NCI-H345 (cell line): ENCODE measurements at places on chromosomes 1 and 21.

GRCh38 chr1:147635342-147635741 lies 35.0 kb downstream of the ACP6 start:
- no peak for DNase-seq

GRCh38 chr1:201792534-201793305 lies 36.2 kb upstream of the IPO9 start:
- peak; percentile 77 for DNase-seq

GRCh38 chr1:241479294-241479693 lies 40.3 kb downstream of the FH start:
- no peak for DNase-seq

- DNase-seq, result no peak
Observed at GRCh38 chr21:14968821-14969220, 96.0 kb downstream of the NRIP1 start.

DNA sequence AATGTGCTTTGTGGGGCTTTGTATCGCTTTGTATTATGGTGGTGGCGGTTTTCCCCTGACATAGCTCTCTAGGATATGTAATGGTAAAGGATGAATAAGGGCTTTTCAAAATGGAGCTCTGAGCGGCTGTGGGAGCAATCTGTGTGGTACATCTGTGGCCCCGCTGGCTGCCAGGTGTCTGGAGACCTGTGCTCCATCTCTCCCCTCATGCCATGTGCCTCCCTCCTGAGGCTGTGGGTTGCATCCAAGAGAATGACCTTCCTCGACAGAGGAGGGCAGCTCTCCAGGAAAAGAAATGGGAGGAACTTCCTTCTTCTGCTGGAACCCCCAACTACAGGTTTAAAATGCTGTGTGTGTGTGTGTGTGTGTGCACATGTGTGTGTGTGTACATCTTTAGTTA lies 78.7 kb downstream of the RYR2 start:
- DNase-seq, result no peak

DNA sequence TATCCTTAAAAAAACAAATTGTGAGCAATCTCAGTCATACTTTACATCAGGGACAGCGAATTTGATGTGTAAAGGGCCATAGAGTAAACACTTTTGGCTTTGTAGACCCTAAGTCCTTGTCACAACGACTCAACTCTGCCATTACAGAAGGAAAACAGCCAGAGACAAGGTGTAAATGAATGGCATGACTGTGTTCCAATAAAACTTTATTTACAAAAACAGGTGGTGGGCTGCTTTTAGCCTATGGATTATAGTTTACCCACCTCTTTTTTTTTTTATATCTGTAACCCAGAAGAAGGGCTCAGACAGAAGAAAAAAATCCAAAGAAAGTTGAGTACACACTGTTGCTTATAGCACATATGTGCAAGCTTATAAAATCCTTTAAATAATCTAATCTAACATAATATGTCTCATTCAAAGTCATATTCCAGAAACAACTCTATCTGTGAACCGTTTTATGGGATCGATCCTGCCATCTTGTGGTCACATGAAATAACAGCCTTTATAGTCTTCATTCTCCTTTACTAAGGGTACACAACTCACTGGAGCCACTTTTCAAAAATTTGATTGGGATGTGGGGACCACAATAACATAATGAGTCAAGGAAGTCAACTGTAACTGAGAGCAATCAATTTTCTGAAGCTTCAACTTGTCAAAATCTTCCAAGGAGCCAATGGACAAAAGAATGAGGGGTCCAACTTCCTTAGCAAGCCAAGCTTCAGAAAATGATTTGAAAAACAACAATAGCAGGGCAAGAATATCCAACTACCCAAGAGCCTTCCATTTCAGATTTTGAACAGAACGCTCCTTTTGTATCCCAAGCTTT lies 142.2 kb upstream of the KRTAP19-8 start:
- peak; percentile 17 for DNase-seq

- no peak for DNase-seq
Observed at GRCh38 chr1:52629667-52630066, 3.3 kb upstream of the SHISAL2A start.

DNA sequence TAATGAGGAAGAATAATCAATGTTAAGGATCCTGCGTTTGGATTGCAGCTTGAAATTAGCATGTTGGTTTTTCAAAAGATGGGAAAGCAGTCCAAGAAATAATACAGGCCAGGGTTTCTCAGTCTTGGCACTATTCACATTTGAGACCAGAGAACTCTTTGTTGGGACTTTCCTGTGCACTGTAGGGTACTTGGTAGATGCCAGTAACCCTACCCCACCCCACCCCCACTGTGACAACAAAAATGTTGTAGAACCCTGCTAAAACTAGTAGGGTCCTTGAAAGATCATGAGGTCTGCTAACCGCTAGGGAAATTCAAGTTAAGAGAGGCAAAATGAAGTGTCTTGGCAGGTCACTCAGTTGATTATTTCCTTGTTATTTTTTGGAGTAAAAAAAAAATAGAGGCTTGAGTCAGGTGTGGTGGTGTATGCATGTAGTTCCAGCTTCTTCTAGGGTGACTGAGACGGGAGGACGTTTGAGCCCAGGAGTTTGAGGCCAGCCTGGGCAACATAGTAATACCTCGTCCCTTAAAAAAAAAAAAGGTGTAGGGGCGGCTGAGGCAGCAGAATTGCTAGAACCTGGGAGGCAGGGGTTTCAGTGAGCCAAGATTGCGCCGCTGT lies 53.3 kb downstream of the SPEN start:
- no peak for DNase-seq

DNA sequence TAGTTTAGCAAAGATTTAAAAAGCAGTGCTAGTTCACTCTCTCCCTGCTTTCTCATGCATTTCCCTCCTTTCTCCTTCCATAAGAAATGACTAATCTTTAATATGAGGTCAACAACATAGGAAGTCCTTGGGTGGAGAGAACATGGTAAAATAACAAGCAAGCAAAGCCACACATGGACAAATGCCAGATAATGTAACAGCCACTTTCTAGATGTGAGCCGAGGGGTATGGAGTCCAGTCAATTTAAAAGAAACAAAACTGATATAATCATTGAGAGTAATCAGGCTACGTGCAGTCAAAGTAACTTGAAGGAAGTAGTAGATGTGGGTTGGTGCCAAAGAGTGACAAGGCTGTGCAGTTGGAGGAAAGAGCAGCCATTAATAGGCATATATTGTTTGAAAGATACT lies 69.6 kb downstream of the DUSP10 start:
- no peak for DNase-seq

GRCh38 chr1:215651867-215652266 lies 84.8 kb downstream of the KCTD3 start:
- no peak for DNase-seq

DNA sequence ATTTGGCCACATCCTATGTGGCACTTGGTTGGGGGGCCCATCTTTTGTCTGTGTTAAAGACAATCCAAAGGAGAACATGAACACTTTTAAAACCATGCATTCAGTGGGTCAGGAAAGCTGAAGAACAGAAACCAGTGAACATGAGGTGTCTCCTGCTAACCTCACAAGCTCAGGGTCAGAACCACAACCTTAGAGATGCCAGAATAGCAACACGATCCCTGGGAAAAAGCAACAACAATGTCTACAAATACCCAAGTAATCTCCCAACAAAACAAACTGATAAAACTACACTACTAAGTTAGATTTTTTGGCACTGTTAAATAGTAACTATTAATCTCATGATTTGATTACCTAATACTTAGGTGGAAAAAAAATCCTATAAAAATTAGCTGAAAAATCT lies 34.1 kb upstream of the GNG4 start:
- no peak for DNase-seq

DNA sequence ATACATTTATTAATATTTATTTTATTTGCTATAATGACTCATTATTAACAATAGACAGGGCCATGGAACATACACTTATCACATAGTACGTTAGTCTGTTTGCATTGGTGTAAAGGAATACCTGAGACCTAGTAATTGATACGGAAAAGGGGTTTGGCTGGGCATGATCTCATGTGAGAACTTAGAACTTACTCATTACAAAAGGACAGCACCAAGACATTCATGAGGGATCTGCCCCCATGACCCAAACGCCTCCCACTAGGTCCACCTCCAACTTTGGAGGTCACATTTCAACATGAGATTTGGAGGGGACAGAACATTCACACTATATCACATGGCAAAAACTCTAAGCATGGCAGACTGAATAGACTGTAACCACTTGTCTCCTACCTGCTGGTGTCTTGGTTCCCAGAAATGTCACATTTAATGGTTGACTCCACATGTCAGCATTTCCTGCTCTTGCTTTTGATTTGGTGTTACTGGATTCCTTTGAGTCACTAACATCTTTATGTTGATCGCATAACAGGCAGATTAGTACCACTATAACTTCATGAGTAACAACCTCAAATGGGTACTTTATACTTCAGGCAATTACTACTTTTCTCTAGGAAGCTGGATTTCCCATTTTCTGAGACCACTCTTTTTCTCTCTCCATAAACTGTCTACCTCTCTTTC lies 3.5 kb upstream of the C1orf116 start:
- DNase-seq, result no peak

GRCh38 chr1:53944469-53945182 lies 873 bp downstream of the IFT25 start:
- no peak for DNase-seq

- DNase-seq, result no peak
Observed at GRCh38 chr1:205963352-205964155, 20.3 kb upstream of the SLC26A9 start.

DNA sequence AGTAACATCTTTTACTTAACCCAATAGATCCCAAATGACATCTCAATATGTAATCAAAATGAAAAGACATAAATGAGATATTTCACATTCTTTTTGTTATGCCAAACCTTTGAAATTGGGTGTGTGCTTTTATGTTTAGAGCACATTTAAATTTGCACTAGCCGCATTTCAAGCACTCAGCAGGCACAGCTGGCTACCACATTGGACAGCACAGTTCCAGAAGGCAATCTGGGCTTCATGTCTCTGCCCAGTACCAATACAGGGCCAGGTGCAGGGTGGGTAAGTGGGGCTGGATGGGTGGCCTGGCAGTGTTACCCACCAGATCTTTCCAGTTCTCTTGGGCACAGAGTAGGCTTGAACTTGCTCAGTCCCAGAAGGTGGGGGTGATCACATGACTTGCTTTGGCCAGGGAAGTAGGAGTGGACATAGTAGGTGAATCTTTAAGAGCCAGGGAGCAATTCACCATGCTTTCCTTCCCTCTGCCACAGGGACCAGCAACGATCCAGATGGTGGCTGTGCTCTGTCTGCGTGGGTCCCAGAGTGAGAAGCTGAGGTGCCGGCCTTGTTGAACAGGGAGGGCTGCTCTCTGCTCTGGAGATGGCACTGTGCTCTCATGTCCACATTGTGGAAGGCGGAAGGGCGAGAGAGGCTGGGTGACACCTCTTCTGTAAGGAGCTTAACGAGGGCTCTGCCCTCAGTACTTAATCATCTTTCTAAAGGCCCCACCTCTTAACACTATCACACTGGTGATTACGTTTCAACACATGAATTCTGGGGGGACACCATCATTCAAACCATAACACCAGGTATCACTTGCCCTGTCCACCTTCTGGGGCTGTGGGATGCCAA lies 261.4 kb downstream of the GRIK3 start:
- DNase-seq, result no peak

- DNase-seq, result no peak
Observed at GRCh38 chr1:161153176-161153575, 602 bp upstream of the UFC1 start.

GRCh38 chr1:245551536-245551935 lies 396.8 kb downstream of the KIF26B start:
- DNase-seq, result no peak

DNA sequence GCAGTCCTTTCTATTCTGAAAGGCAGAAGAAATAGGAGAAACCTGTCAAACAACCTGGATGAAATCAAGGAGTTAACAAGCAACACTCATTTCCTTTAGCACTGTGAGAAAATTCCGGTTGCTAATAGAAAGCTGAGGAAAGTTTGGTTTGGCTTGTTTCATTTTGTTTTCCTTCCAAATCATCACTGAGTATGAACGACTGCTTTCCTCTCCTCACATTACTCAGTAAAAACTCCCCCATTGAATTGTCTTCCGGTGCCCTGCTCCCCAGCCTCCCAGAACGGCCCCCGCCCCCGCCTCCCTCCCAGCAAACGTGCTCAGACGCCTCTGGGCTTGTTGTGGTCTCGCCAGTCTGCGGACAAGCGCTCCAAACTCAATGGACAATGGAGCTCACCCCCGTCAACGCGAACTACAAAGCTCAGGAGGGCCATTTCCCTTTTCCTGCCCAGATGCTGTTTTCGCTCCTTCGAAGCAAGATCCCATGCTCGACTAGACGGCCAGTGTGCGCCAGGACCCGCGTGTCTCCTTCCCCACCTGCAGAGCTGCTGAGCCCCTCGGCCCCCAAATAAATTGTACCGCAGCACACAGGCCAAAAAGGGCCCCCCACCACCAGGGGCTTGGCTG lies 747 bp downstream of the STX6 start:
- DNase-seq, result peak; percentile 55

DNA sequence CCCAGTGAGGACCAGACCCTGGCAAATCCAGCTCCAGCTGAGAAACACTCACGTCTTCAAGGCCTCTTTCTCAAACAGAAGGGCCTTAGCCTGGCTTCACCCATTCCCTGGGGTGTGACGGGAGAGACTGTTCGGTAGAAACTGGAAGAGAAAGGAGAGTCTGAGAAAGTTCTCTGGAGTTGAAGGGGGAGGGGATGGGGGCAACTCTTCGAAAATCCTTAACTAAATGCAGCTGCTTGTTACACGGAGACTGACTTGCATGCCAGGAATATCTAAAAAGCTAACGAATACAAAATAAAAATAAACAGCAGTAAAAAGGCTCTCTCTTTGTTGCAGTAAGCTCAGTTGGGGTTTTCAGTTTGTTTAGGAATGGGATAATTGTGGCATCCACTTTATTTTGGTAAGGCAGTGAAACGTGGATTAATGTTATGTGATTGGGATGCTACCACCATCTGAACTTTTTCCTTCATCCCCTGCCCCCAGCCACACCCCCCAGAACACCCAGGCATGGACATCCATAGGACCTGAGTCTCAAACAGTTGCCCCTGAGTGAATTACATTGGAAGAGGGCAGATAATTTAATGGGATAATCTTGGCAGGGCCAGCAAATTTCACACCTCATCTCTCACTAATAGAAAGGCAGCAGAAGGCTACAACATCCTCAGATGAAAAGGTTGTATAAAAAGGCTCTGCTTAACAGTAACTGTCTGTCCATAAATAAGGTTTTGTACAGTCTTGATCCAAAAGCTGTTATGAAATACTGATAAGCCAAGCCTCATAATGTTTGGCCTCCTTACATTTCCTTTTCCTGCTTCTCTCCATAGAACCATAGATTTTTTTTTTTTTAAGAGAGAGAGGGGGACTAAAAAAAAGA lies 5.8 kb downstream of the ROR1 start:
- no peak for DNase-seq

DNA sequence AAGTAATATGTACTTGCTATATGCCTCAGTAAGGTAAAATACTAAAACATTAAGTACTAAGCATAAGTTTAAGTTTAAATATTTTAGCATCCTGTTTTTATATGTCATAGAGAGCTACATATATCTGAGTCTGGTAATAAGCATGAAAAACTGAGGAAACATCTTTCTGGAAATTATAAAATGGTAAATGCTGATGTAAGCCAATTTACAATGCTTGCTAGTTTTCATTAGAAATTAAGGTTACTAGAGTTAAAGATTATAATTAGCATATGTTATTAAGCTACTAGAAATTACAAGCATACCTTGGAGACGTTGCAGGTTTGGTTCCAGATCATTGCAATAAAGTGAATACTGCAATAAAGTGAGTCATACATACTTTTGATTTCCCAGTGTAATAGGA lies 477.0 kb upstream of the LRRC7 start:
- DNase-seq, result no peak

- DNase-seq, result no peak
Observed at GRCh38 chr1:191255354-191256054, 777.8 kb upstream of the BRINP3 start.

- DNase-seq, result no peak
Observed at GRCh38 chr21:32137931-32138330, 140.9 kb downstream of the MIS18A start.
